CD4-positive, alpha-beta T cell treated with Interleukin-21 for 1 hour (primary cell): ENCODE measurements at places on chromosomes 2 and 18.

DNA sequence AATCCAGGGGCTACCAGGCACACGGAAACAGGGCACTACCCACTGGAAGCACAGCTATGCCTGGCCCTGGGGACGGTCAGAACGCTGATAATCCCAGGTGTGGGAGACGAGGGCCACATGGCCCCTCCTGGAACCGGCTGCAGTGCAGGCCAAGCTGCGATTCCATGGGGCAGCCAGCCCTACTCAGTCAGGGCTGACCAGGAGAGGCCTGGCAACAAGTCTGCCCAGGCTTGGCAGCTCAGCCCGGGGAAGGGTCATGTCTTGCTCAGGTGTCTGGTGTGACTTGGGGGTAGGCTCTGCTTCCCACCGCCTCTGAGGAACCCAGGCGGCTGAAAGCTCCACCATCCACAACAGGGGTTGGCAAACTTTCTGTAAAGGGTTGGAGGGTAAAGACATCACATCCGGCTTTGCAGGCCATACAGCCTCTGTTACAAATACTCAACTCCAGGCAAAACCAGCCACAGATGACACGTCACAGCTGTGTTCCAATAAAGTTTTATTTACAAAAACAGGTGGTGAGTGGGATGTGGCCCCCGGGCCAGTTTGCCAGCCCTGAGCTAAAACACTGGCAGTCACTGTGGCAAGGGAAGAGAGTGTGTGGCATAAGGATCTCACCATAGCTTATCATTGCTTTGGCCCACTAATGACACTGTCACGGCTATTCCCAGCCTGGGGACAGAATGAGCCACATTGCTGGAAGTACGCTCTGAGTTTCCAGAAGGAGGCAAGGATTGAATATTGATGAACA lies 85.2 kb downstream of the NDUFA10 start:
- DNase-seq = no peak

GRCh38 chr2:44553456-44553855 lies 191.7 kb downstream of the CAMKMT start:
- DNase-seq = no peak

DNA sequence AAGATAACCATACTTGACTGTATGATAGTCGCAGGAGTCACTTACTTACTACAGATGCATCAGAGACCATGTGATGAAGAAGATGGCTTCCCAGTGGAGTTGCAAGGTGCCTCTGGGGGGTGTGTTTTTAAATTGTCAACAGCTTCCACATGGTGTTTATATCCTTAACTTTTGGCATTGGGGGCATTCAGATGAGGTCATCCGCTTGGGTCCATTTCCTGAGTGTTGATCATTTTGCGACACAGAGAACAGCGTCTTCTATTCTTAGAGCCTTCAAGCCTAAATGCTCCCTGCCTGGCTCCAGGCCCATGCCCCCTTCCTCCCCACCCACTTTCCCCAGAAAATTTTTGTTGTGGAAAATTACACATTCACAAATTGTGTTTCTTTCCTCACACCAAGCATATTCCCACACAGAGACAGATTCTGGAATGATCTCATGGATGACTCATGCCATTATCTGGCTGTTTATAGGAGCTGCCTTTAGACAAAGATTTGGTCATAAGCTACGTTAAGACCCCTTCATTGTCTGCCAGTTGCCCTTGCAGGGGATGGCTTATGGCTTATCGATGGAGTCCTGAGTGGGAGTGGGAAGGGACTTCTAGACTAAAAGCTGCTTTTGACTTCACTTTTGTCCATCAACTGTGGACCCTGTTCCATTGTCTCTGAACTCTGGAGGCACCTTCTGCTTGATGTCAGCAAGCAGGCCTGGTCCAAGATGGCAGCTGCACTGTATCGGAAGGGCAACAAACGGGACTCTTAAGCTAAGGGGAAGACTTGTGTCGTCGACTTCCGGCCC lies 91.8 kb downstream of the CABLES1 start:
- no peak for DNase-seq

- DNase-seq = no peak
These were observed 1209.3 kb upstream of the CHAC2 start for GRCh38 chr2:52558265-52558664.

DNA sequence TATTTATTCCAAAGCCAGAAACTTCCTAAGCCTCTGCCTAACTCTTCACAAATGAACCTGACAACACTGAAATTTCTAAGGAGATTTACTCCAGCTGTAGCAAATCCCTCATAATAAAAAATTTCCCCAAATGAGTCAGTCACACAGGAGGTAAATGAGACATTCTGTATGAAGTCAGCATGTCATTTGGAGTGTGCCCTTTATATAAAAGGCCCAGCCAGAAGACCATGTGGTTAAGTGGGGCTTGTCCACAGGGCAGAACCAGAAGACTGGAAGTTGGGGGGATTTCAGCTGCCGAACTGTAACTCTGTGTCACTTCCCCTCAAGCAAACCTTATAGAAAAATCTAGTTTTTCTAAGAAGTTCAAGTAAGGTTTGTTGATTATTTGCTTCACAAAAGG lies 30.2 kb downstream of the NRP2 start:
- no peak for DNase-seq

GRCh38 chr2:36775806-36776205 lies 79.3 kb downstream of the VIT start:
- no peak for DNase-seq
